HCT116 (cell line): ENCODE measurements at places on chromosomes 6 and 20.

- H3K27ac ChIP-seq, result no peak overlapping the region
- H3K4me3 ChIP-seq, result no peak overlapping the region
- H3K4me1 ChIP-seq, result peaks cover 14% of the 10 kb centered on the region
- peaks cover under 1% of the 10 kb centered on the region; the same call in 1 of the 2 replicates for H3K27me3 ChIP-seq
These were observed 251.5 kb downstream of the TSHZ2 start for GRCh38 chr20:53223626-53224172.

GRCh38 chr6:60867548-60867947 lies 1418.5 kb downstream of the KHDRBS2 start:
- no peaks in the 10 kb centered on the region for H3K27me3 ChIP-seq
- H3K36me3 ChIP-seq, result no peaks in the 10 kb centered on the region
- no peak overlapping the region for H3K4me3 ChIP-seq
- no peak overlapping the region for H3K27ac ChIP-seq

DNA sequence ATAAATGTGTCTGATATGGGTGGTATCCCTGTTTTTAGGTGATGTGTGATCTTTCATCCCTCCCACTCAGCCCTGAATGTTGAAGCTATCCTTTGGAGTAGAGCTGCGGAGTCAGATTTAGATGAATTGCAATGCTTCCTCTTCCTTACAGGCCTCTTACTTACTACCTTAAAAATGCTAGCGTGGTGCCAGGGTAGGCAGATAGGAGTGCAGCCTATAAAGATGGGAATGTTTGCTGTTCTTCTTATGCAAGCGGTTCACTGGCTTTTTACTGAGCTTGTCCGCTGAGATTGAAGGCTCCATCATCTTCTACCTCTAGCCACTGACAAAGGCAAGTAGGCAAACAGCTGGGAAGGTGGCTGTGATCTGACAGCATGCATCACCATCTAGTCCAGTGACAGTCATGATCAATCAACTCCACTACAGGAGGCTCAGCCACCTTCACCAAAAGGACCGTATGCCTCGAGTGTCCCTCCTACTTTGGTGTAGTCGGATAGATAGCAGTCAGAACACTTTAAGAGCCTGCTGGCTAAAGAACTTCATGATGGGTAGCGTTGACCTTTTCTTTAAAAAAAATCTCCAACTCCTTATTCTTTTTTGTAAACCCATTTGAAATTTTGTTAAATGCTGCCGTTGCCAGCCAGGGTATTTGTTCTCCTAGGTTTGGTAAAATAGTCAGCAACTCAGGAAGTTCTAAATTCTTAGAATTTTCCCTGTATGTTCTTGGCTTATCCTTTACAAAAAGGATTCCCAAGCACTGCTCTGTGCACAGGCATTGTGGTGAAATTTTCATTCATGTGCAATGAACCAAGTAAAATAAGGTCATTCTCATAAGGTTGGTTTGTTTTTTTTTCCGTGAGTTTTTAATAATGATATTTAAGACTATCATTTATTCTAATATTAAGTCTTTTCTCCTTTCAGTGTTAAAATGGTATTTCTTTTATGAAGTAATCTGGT lies 169.6 kb downstream of the MTHFD1L start:
- DNase-seq, result no peak
- peak overlapping the region; percentile 91 for H3K27ac ChIP-seq
- no peaks in the 10 kb centered on the region for H3K27me3 ChIP-seq
- H3K4me1 ChIP-seq, result peaks cover 97% of the 10 kb centered on the region
- H3K36me3 ChIP-seq, result no peaks in the 10 kb centered on the region

DNA sequence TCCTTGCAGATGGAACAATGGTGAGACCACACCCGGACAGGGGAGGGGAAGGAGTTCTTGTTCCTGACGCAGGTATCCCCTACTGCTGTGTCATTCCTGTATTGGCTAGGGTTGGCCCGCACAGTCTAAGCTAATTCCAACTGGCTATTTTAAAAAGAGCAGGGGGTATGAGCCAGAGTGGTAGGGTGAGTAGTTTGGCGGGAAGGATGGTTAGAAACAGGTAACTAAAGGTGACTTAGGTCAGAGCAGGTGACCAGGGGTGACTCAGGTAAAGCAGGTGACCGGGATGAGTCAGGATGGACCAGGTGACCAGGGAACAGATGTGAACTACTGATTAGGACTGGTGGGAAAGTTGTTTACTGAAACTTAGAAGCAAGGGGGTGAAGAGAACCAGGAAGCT lies 58.0 kb downstream of the ZNF292 start:
- DNase-seq, result peak; percentile 7
- H3K4me1 ChIP-seq, result peaks cover 17% of the 10 kb centered on the region
- no peaks in the 10 kb centered on the region for H3K27me3 ChIP-seq
- peaks cover 6% of the 10 kb centered on the region; the same call in 1 of the 2 replicates for H3K36me3 ChIP-seq
- no peak overlapping the region for H3K4me3 ChIP-seq
- H3K27ac ChIP-seq, result no peak overlapping the region

GRCh38 chr6:20438462-20439070 lies 36.9 kb downstream of the E2F3 start:
- no peak overlapping the region for H3K4me3 ChIP-seq
- H3K4me1 ChIP-seq, result no peaks in the 10 kb centered on the region
- no peak overlapping the region for H3K27ac ChIP-seq

DNA sequence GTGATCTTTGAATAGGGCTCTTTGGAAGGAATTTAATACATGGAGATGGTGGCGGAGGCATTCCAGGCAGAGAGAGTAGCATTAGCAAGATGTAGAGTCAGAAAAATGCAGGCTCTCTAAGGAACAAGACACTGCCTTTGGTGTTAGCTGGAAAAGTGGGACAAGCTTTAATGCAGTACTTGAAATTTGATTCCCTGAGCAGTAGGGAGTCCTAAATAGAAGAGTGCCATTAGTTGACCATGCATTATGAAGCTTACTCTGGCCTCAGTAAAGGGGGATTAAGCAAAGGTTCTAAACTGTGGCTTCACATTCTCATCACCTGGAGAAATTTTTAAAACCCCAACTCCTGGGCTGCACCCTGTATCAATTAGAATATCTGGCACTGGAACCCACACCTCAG lies 494.8 kb upstream of the SOX4 start:
- H3K4me3 ChIP-seq, result no peak overlapping the region
- DNase-seq, result no peak
- no peaks in the 10 kb centered on the region for H3K27me3 ChIP-seq
- H3K36me3 ChIP-seq, result no peaks in the 10 kb centered on the region
- H3K4me1 ChIP-seq, result peaks cover 10% of the 10 kb centered on the region; the same call in 1 of the 2 replicates

DNA sequence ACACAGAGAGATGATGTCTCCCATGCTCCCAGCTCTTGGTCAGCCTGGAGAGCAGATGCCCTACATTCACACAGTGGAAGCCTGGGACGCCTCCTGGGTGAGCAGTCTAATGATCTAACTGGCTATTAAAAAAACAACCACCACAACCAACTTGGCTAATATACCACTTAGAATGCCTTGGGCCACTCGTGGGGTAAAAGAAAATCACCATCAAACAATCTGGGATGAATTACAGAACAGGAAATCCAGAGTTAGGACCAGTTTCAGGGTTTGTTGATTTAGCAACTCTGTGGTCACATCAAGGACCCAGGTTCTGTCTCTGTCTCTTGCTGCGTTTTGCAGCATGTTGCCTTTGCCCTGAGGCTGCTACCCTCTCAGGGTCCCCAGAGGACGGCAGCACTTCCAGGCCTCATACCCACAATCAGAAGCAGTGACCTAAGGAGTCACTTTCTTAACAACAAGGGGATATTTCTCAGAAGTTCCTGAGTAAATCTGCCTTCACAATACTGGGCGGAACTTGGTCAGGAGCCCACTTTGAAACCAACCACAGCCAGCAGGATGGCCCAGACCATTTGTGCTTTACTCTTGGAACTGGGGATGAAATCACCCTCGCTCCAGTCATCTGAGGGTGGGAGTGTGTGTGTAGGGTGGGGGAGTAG lies 118.7 kb downstream of the CLIC5 start:
- H3K27me3 ChIP-seq, result no peaks in the 10 kb centered on the region
- no peaks in the 10 kb centered on the region for H3K36me3 ChIP-seq
- no peaks in the 10 kb centered on the region for H3K4me1 ChIP-seq
- H3K27ac ChIP-seq, result no peak overlapping the region

GRCh38 chr6:33075208-33075567 lies 602 bp upstream of the HLA-DPB1 start:
- H3K27me3 ChIP-seq, result no peaks in the 10 kb centered on the region
- H3K4me3 ChIP-seq, result no peak overlapping the region
- DNase-seq, result no peak
- H3K36me3 ChIP-seq, result no peaks in the 10 kb centered on the region
- no peaks in the 10 kb centered on the region for H3K4me1 ChIP-seq

DNA sequence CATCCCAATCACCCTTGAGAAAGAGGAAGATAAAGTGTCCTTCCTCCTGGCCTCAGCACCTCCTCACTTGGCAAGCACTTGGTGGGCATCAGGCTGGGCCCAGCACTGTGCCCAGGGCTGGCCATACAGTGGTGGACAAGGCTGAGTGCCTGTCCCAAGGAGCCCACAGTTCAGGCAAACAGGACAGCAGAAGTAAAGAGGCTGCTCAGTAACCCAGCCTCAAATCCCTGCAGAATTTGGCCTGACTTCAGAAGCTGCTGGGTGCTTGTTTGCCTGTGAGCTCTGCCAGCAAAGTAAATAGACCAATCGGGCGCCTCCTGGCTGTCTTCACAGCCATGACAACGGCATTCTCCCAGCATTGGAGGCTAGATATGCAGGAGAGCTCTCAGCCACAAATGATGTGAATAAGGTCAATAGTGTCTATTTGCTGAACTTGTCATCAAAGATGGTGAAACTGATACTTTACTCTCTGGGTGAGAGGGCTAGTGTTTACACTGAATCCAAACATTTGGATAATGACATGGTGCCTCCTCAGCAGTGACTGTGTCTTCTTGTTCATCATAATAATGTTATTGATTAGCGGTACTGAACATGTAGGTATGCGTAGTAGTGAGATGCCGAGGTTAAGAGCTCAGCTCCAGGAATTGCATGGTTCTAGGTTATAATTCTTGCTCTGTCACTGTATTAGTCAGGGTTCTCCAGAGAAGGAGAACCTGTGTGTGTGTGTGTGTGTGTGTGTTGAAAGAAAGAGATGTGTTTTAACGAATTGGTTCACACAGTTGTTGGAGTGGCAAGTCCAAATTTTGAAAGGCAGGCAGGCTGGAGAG lies 36.9 kb upstream of the FANCE start:
- H3K27me3 ChIP-seq, result no peaks in the 10 kb centered on the region
- peaks cover 11% of the 10 kb centered on the region; the same call in 1 of the 2 replicates for H3K36me3 ChIP-seq
- no peak overlapping the region for H3K4me3 ChIP-seq
- DNase-seq, result no peak
